ENCODE measurements at places on chromosomes 3 and 15. TPM values are rescaled to one million over a fixed set of nuclear protein-coding genes. Genes with fewer than 3 reads are reported as not detected.
A peak's percentile ranks its signal among the peaks of the same experiment; 100 is the strongest.

DNA sequence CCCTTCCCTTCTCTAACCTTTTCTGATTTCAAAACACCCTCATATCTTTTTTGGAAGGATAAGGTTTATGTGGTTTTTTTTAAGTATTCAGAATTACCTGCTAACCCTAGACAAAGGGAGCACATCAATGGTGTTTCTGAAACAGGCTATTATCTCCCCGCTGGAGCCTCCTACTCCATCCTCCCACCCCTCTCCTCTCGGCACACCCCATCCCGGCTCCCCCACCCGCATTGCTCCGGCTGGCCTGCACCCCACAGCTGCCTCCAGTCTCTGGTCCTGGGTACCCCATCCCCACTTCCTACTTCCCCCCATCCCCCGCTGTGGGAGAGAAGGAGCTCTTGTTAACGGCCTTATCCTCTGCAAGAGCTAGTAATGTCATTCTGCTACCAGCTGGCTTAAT lies 59.2 kb downstream of the PDIA5 start:
- no peak overlapping the region for H3K4me3 ChIP-seq
- H3K27ac ChIP-seq: no peak overlapping the region

- H3K4me3 ChIP-seq: peak overlapping the region; percentile 82
- no peaks in the 10 kb centered on the region for H3K36me3 ChIP-seq
- H3K4me1 ChIP-seq: peaks cover 18% of the 10 kb centered on the region
Measured at GRCh38 chr3:138914870-138915502, 32.0 kb downstream of the FOXL2 start.

DNA sequence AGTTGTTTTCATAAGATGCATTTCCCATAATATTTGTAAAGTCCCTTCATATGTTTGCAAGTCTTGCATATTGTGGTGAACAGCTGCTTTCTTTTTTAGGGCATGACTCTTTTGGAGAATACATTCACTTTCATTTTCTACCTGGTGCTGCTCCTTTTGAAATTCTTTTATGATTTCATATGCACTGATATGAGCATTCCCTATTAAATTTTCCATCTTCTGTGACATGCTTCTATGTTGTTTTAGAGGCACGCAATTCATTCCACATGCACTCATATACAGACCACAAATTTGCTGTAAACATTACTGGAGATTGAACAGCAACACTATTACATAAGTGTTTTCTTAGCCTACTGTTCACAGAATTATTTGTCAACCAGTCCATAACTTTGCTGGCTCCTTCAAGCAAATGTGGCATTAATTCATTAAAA lies 92.8 kb upstream of the TNFSF10 start:
- peaks cover 11% of the 10 kb centered on the region for H3K4me1 ChIP-seq
- H3K4me3 ChIP-seq: no peak overlapping the region
- no peak for DNase-seq
- no peaks in the 10 kb centered on the region for H3K27me3 ChIP-seq
- H3K27ac ChIP-seq: no peak overlapping the region
- H3K36me3 ChIP-seq: no peaks in the 10 kb centered on the region

DNA sequence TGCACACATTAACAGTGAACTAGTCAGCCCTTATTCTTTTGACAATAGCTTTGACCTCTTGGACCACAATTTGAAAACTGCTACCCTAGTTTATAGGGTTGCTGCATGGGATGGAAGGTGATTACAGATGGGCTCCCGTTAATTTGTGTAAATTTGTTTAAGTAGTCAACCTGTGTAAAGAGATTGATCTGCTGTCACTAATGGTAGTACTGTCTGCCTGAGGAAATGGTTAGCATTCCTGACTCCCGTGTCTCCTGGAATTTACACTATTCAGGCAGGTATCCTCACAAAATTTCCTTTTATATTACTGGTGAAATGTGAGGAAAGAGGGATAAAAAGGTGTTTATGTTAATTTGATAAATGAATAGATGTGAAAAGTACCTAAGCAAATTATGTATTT lies 15.3 kb upstream of the EBLN2 start:
- H3K27ac ChIP-seq: no peak overlapping the region
- no peak for DNase-seq
- H3K27me3 ChIP-seq: no peaks in the 10 kb centered on the region

DNA sequence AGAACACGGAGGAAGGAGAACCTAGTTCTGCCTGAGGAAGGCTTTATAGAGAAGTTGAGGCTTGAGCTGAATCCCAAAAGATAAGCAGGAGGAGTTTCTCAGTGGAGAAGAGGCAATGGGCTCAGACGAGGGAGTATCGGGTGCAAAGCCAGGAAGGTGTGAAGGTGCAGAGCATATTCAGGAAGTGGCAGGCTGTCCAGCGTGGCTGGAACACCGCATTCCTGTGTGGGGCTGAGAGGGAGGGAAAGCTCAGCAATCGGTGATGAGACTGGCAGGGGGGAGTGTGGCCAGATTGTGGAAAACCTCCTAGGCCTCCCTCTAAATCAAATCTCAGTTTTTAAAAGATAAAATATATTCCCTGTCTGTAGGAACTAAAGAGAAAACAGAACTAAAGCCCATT lies 63.0 kb downstream of the ARHGAP31 start:
- H3K36me3 ChIP-seq: no peaks in the 10 kb centered on the region
- no peaks in the 10 kb centered on the region for H3K27me3 ChIP-seq
- no peak for DNase-seq
- H3K4me1 ChIP-seq: peaks cover 14% of the 10 kb centered on the region
- H3K4me3 ChIP-seq: no peak overlapping the region
- no peak overlapping the region for H3K27ac ChIP-seq

DNA sequence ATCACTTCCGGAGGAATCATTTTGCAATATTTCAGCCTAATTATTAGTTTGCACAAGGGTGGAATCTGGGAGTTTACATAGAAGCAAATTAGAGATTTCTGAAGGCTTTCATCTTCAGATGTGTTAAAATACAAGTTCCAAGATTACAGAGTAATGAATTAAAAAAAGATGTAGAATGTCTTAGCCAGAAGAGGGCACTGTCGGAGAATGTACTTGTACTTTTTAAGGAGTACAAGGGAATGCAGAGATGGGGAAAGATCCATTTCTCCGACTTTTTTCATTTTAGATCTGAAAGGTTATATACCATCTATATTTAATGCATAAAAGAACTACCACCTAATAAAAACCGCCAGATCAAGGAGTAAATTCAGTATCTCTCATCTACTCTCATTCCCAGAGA lies 43.1 kb upstream of the WDR5B start:
- no peak overlapping the region for H3K4me3 ChIP-seq
- H3K36me3 ChIP-seq: peaks cover 67% of the 10 kb centered on the region
- no peaks in the 10 kb centered on the region for H3K4me1 ChIP-seq

The ATP13A5 gene
- total RNA-seq: not detected

The C3orf38 gene
- total RNA-seq: 45.9 TPM

The RABL3 gene
- 13.6 TPM for total RNA-seq

The THRB gene
- total RNA-seq: not detected

- H3K36me3 ChIP-seq: no peaks in the 10 kb centered on the region
- no peak overlapping the region for H3K4me3 ChIP-seq
- no peak overlapping the region for H3K27ac ChIP-seq
- no peaks in the 10 kb centered on the region for H3K4me1 ChIP-seq
Measured at GRCh38 chr3:197219619-197220018, 78.8 kb downstream of the DLG1 start.

DNA sequence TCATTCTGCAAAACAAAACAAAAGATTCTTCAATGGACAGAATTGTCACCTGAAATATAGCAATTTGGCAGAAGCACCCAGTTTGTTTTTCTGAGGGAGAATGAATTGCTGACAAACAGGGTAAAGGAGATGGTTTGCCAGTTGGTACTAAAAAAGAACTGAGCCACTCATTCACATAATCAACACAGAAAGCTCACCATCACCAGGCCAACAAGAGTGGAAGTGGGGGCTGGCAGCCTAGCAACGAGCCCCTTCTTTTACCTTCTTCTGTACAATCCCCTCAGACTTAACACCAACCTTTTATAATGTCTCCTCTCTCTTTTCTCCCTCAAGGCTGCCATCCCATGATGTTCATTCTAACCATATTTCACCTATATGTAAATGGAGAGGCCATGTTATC lies 5.9 kb downstream of the TOP2B start:
- no peaks in the 10 kb centered on the region for H3K36me3 ChIP-seq
- H3K27me3 ChIP-seq: no peaks in the 10 kb centered on the region
- no peak for DNase-seq
- no peak overlapping the region for H3K27ac ChIP-seq

GRCh38 chr15:33834892-33835743 lies 133.2 kb upstream of the CHRM5 start:
- DNase-seq: no peak
- no peaks in the 10 kb centered on the region for H3K36me3 ChIP-seq
- H3K27me3 ChIP-seq: no peaks in the 10 kb centered on the region

GRCh38 chr3:59935025-59935424 lies 885.2 kb upstream of the CFAP20DC start:
- no peak for DNase-seq
- no peak overlapping the region for H3K4me3 ChIP-seq
- H3K36me3 ChIP-seq: no peaks in the 10 kb centered on the region
- H3K4me1 ChIP-seq: peaks cover 6% of the 10 kb centered on the region
- no peaks in the 10 kb centered on the region for H3K27me3 ChIP-seq
- no peak overlapping the region for H3K27ac ChIP-seq

DNA sequence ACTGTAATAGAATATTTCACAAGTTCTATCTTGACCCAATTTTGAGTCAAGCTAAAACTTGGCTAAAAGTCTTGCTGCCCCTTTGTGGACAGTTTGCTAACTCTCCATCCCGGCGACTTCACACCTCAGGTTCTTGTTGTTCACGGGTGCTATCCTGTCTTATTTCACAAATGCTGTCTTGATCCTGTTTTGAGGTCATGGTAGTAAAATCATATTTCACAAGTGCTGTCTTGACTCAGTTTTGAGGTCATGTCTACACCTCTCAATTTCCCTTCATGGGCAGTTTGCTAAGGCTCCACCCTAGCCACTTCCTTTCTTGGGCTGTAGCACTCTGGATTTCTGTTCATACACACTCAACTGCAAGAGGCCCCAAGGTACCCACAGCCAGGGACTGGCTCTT lies 45.0 kb upstream of the GK5 start:
- H3K36me3 ChIP-seq: no peaks in the 10 kb centered on the region
- no peaks in the 10 kb centered on the region for H3K27me3 ChIP-seq
- peak; percentile 11 for DNase-seq
- H3K4me1 ChIP-seq: peaks cover 14% of the 10 kb centered on the region
- H3K27ac ChIP-seq: no peak overlapping the region

The SERINC4 gene
- total RNA-seq: not detected

- no peak overlapping the region for H3K4me3 ChIP-seq
- H3K4me1 ChIP-seq: peaks cover 5% of the 10 kb centered on the region
- H3K36me3 ChIP-seq: no peaks in the 10 kb centered on the region
- no peaks in the 10 kb centered on the region for H3K27me3 ChIP-seq
- DNase-seq: no peak
- no peak overlapping the region for H3K27ac ChIP-seq
Measured at GRCh38 chr3:59866076-59866475, 816.3 kb upstream of the CFAP20DC start.

DNA sequence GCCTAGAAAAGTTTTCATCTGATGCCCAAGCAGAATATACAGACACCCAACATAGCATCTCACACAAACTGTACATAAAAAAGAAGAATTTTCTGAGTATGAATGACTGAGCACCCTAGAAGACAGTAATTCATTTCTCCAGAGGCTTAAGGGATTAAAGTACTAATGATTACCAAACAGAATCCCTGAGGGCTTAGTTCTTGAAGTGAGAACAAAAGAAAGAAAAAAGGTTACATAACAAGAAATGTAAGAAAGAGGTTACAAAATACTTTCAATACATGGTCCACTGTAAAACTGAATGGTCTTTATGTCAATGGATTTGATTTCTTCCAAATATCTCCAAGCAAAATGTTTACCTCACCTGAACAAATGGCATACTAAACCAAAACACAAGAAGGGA lies 9.1 kb upstream of the NEK10 start:
- H3K27me3 ChIP-seq: no peaks in the 10 kb centered on the region
- H3K36me3 ChIP-seq: peaks cover 48% of the 10 kb centered on the region
- H3K4me1 ChIP-seq: no peaks in the 10 kb centered on the region
- DNase-seq: no peak

- H3K4me1 ChIP-seq: no peaks in the 10 kb centered on the region
- H3K36me3 ChIP-seq: no peaks in the 10 kb centered on the region
- no peak overlapping the region for H3K4me3 ChIP-seq
- DNase-seq: no peak
Measured at GRCh38 chr3:17882981-17883380, 140.6 kb upstream of the TBC1D5 start.

- peaks cover 33% of the 10 kb centered on the region for H3K36me3 ChIP-seq
- no peak for DNase-seq
- no peaks in the 10 kb centered on the region for H3K27me3 ChIP-seq
Measured at GRCh38 chr15:92882697-92883162, 17.4 kb upstream of the CHD2 start.

DNA sequence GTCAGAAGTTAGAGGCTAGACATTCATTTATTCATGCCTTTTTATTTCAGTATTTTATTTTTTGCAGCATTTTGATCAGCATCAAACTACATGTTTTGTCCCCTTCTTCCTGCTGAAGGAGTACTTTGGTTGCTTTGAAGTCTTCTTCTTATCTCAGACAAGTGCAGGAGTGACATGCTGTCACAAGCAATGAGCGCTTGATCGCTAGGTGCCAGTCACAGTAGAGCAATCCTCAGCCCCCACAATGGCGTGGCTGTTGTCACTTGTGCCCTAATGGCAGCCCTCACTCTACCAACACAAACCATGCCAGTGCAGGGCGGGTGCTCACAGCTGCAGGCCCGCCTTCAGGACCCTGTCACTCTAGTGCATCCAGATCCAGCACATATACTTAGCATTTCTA lies 184.6 kb upstream of the FEZF2 start:
- no peaks in the 10 kb centered on the region for H3K36me3 ChIP-seq
- no peak overlapping the region for H3K27ac ChIP-seq
- no peaks in the 10 kb centered on the region for H3K4me1 ChIP-seq
- no peak for DNase-seq
- H3K27me3 ChIP-seq: no peaks in the 10 kb centered on the region

The AADACL2 gene
- total RNA-seq: not detected

The SLC51A gene
- total RNA-seq: not detected

All from CD4-positive, alpha-beta T cell (primary cell).